ENCODE measurements at places on chromosomes 2 and 18. TPM values are rescaled to one million over a fixed set of nuclear protein-coding genes. Genes with fewer than 3 reads are reported as not detected.

AMER3 gene
- not detected for total RNA-seq

DOK6 gene
- total RNA-seq: 5.1 TPM

LCT gene
- total RNA-seq: not detected

TUBA3D gene
- not detected for total RNA-seq

GRHL1 gene
- total RNA-seq: 9.7 TPM

CIB4 gene
- not detected for total RNA-seq

DNA sequence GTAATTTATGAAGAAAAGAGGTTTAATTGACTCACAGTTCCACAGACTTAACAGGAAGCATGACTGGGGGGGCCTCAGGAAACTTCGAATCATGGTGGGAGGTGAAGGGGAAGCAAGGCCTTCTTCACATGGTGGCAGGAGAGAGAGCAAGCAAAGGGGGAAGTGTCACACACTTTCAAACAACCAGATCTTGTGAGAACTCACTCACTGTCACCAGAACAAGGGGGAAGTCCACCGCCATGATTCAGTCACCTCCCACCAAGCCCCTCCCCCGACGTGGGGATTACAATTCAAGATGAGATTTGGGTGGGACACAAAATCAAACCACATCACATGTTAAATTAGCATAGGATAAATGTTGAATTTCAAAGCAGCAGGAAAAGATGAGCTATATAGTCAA lies 56.2 kb downstream of the STRADB start:
- no peak overlapping the region for H3K27ac ChIP-seq
- H3K4me3 ChIP-seq: no peak overlapping the region
- DNase-seq: no peak
- H3K27me3 ChIP-seq: no peaks in the 10 kb centered on the region
- no peaks in the 10 kb centered on the region for H3K4me1 ChIP-seq
- H3K36me3 ChIP-seq: peaks cover 6% of the 10 kb centered on the region

DNA sequence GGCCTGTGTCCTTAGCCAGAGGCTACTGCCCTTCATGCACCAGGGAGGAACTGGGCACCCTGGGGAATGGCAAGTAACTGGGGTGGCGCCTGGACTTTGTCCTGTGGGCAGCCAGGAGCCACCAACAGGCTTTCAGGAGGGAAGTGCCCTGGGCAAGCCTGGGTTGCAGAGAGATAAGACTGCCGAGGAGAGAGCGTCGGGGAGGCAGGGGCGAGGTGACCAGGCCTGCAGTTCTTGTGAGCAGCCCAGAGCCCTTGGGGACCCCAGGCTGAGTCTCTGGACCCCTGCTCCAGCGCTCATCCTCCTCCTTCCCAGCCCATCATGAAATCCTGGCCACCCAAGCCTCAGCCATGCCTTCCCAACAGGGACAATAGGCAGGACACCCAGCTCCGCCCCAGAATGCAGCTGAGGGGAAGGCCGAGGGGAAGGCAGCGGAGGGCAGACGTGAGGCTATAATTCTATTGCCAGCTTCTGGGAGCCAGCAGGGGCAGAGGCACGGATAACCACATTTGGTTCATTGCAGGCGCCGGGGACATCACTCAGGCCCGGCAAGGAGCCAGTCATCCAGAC lies 25.1 kb downstream of the ADRA2B start:
- peaks cover 8% of the 10 kb centered on the region for H3K4me1 ChIP-seq
- H3K4me3 ChIP-seq: no peak overlapping the region
- no peaks in the 10 kb centered on the region for H3K27me3 ChIP-seq

GRCh38 chr2:240820607-240821428 lies 799 bp upstream of the KIF1A start:
- H3K27ac ChIP-seq: peak overlapping the region; percentile 73
- peak overlapping the region; percentile 63 for H3K4me3 ChIP-seq
- H3K4me1 ChIP-seq: peaks cover 11% of the 10 kb centered on the region
- H3K27me3 ChIP-seq: peaks cover 73% of the 10 kb centered on the region

DNA sequence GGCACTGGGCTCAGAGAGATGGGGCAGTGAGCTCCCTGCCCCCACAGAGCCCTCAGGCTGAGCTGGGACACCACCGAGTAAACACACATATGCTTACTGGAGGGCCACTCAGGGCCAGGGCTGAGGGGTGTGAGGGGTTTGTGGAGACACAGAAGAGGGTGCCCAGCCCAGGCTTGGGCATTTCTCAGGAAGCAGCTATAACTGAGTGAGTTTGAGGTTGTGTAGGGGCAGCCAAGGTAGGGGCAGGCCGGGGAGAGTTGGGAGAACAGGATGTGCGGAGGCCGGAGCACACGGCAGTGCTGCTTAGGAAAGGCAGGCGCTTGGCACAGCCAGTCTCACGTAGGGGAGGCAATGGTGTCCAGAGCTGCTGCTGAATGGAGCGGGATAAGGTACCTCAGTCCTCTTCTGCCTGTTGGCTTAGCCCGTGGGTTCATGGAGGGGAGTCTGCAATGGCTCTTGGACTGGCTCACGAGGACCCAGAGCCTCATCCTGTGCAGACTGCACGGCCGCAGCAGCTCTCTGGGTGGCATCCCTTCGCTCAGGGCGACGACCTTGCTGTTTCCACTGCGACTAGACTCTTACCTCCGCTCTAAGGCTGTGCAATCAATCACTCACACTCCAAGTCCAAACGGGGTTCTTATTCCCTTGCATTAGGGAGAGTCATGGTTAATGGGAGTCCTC lies 466.1 kb upstream of the HS6ST1 start:
- no peak overlapping the region for H3K4me3 ChIP-seq
- no peak for DNase-seq
- peak overlapping the region; percentile 2 for H3K27ac ChIP-seq
- no peaks in the 10 kb centered on the region for H3K27me3 ChIP-seq

GRCh38 chr18:39990540-39990939 lies 1964.5 kb upstream of the PIK3C3 start:
- no peak for DNase-seq
- no peaks in the 10 kb centered on the region for H3K27me3 ChIP-seq
- no peak overlapping the region for H3K4me3 ChIP-seq

GRCh38 chr2:55902971-55903370 lies 20.6 kb downstream of the EFEMP1 start:
- peaks cover 38% of the 10 kb centered on the region for H3K4me1 ChIP-seq
- no peak for DNase-seq
- no peak overlapping the region for H3K27ac ChIP-seq

DNA sequence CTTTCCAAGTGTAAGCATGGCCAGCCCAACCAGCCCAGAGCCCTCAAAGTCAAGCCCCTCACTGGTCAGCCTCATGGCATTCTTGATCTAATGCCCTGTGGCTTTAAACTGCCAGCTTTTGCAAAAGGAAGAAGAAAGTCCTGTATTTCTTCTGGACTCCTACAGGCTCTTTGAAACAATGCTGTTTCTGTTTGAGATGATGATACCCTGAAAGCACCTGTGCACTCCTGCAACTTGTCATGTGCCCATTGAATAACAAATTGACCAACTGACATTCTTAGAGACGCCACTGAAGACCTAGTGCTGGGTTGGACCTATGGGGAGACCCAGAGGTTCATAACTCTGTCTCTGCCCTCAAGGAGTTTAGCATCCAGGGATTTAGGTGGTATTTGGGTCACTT lies 82.0 kb upstream of the MSH2 start:
- peaks cover 9% of the 10 kb centered on the region for H3K4me1 ChIP-seq
- no peaks in the 10 kb centered on the region for H3K27me3 ChIP-seq
- H3K36me3 ChIP-seq: no peaks in the 10 kb centered on the region
- H3K4me3 ChIP-seq: no peak overlapping the region

GRCh38 chr2:102618452-102619413 lies 620 bp upstream of the SLC9A2 start:
- no peaks in the 10 kb centered on the region for H3K36me3 ChIP-seq
- no peak overlapping the region for H3K27ac ChIP-seq
- peaks cover 87% of the 10 kb centered on the region for H3K27me3 ChIP-seq
- peaks cover 14% of the 10 kb centered on the region for H3K4me1 ChIP-seq
- DNase-seq: peak; percentile 46

- no peak for DNase-seq
- no peak overlapping the region for H3K27ac ChIP-seq
- no peak overlapping the region for H3K4me3 ChIP-seq
- H3K36me3 ChIP-seq: peaks cover under 1% of the 10 kb centered on the region
These were observed 201.3 kb upstream of the NT5C1B start for GRCh38 chr2:18790509-18791171.

DNA sequence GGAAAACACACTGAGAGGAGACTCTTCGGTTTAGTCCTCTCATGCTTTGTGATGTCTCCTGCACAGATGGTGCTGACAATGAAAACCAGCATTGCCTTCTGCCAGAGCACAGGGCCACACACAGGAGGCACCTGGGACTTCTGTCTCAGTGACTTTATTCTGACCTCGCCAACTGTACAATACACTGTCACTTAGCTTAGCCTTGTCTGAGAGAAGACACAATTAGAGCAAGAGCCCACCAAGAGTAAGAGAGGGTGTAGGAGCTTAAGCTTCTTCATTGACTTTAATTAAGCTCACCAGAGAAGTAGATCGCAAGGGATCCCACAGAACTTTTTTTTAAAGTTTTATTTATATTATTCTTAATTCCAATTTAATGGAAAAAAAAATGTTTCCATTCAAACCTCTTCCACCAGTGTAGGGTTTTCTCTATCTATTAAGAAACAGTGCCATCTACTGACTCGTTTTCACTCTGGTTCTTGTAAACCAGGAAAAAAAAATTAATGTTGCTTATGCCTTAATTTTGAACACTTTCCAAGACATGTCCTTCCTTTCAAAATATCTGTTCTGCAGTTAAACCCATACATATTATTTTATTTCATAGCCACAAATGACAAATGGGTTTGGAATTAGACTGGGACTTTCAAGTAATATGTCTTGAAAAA lies 42.4 kb upstream of the DDX18 start:
- H3K27me3 ChIP-seq: no peaks in the 10 kb centered on the region
- H3K27ac ChIP-seq: no peak overlapping the region
- H3K4me3 ChIP-seq: no peak overlapping the region
- peaks cover 11% of the 10 kb centered on the region for H3K4me1 ChIP-seq
- no peak for DNase-seq
- no peaks in the 10 kb centered on the region for H3K36me3 ChIP-seq

GRCh38 chr18:26134107-26134506 lies 438 bp downstream of the PSMA8 start:
- H3K4me1 ChIP-seq: peaks cover 24% of the 10 kb centered on the region
- H3K4me3 ChIP-seq: no peak overlapping the region
- no peaks in the 10 kb centered on the region for H3K27me3 ChIP-seq
- no peak for DNase-seq
- no peak overlapping the region for H3K27ac ChIP-seq

DNA sequence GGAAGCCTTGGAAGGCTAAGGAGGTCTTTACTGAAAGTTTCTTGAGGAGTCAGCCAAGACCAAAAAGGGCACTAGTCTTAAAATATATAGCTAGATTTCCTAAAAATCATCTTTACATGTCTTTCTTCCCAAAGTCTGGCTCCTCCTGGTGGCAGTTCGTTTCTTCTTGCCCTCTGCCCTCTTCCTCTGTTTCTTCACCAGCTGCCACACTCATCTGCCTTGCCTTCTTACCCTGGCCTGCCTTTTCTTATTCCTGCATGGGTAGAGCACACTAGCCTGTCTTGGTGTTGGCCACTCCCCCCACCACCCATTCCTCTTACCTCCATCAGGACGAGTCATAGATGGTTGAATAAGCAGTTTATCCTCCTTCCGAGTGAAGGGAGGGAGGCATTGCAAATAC lies 129.8 kb downstream of the RAPGEF4 start:
- no peak overlapping the region for H3K27ac ChIP-seq
- H3K27me3 ChIP-seq: no peaks in the 10 kb centered on the region
- H3K4me3 ChIP-seq: no peak overlapping the region
- no peaks in the 10 kb centered on the region for H3K36me3 ChIP-seq

- H3K27ac ChIP-seq: no peak overlapping the region
- no peak overlapping the region for H3K4me3 ChIP-seq
- no peaks in the 10 kb centered on the region for H3K27me3 ChIP-seq
- H3K36me3 ChIP-seq: peaks cover 18% of the 10 kb centered on the region
- no peak for DNase-seq
- no peaks in the 10 kb centered on the region for H3K4me1 ChIP-seq
These were observed 226.3 kb downstream of the ZRANB3 start for GRCh38 chr2:135304694-135305093.

DNA sequence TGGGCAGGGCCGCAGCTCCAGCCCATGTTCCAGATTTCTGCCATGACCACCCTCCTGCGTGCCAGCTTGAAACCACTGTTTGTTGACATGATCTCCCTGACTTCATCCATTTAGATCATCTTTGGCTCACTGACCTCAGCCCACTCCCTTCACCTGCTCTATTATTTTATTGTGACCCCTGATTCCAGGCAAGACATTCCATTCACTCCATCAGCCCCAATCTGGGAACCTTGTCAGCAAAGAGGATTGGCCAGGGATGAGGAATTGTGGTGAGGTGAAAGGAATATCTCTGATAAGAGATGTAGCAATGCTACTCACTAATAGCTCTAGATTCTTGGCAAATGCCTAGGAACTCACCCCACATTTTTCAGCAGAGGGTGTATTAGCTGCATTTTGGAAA lies 174.2 kb downstream of the TMEM247 start:
- no peak overlapping the region for H3K27ac ChIP-seq
- H3K36me3 ChIP-seq: no peaks in the 10 kb centered on the region
- H3K4me3 ChIP-seq: no peak overlapping the region

- no peak for DNase-seq
- no peak overlapping the region for H3K27ac ChIP-seq
- no peak overlapping the region for H3K4me3 ChIP-seq
- peaks cover 20% of the 10 kb centered on the region for H3K4me1 ChIP-seq
These were observed 44.4 kb upstream of the SPATS2L start for GRCh38 chr2:200262047-200262446.

DNA sequence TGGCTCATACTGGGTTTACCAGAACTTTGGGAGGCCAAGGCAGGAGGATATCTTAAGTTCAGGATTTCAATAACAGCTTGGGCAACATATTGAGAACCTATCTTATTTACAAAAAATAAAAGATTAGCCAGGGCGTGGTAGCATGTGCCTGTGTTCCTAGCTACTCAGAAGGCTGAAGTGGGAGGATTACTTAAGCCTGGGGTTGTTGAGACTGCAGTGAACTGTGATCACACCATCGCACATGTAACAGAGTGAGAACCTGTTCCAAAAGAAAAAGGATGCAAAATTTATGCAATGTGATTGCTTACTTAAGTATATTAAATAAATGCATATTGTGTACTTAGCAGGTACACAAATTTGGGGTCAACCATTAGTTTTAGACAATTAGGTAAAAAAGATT lies 768.9 kb upstream of the CDH7 start:
- no peak overlapping the region for H3K4me3 ChIP-seq
- DNase-seq: no peak
- H3K4me1 ChIP-seq: peaks cover 8% of the 10 kb centered on the region

Data from mesothelial cell of epicardium (in vitro differentiated cells).